ENCODE measurements at places on chromosomes 4 and X.

DNA sequence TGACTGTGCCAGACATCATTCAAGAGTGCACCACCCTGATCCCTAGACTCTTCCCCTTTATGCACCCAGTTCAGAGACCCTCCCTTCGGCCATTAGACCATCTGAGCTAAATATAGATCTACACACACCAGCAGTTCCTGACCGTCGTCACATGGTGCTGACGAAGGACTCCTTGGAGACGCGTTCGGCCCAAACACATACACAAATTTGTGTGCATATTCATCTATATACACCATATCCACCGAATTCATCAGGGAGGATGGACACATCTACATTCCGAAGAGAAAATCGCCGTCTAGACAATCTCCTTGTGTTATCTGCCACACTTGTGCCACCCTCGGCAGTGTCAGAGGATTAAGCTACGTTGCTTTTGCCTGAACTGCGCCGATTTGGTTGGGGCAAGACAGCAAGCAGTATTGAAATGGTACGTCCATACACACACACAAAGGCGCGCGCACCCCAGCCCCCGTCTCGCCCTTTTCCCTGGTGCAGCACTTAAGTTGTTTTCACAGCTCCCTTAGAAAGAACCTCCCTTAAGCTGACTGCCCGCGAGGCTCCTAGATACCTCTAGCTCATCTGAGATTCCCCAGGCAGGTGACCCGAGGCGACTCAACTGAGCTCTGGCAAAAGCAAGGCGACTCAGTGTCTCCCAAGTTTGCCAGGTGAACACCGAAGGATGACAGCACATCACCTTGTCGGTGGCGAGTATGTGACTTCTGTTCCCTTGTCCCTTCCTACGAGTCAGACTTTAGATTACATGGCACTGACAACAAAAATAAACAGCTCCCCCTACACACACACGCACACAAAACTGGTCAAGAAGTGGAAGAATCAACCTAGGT is 1.0 kb downstream of the RASGEF1B start:
- peak; percentile 57 for DNase-seq

DNA sequence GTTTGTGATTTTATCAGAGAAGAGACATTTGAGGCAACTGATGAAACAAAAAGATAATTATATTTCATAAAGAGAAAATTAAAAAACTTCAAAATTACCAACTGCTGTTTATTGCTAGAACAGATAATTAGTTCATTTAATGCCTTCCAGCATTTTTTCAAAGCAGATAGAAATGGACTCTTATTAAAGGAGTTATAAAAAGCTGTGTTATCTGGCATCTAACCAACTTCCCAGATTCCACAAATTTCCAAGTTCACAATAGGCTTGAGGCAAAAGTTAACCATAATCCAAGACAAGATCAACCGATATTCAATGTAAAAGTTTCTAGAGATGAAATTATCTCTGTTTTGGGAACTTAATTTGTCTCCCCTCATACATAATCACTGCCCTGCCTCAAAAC is 152.4 kb downstream of the TSPAN5 start:
- DNase-seq, result no peak

- no peak for DNase-seq
Measured at GRCh38 chr4:75634951-75635350, 4.6 kb upstream of the CDKL2 start.

DNA sequence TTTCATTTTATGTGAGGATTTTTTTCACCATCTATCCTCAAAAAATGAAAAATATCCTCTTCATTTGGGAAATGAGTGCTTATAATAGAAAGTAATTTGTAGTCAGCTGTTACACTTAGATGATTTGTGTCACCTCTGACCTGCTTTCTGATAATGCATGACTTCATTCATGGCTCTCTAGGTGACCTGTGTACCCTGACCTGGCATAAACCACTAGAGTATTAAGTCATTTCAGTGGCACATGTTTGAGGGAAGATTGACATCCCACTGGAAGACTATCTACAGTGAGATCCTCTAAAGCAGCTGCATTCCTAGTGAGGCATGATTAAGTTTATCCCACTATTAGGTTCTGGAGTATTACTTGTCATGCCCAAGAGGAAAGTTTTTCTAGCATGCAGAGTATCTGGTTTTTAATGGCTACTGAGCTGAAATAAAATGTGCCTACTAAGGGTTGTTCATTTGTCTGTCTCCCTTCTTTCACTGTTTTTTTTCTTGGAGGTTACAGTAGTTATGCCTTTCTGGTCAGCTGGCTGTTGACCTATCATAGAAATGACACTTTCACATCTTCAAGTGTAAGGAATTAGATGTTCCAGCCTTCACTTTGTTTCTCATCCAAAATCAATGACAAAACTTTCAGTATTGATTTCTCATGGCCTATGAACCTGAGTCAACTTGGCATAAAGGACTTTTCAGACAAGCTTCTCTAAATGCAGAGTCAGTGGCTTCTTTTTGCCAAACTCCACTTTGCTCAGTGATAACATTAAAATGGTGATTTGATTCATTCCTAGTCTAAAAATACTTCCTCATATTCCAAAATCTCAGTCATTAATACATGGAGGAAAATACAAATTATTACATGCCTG is 33.1 kb downstream of the TET2 start:
- DNase-seq, result no peak

DNA sequence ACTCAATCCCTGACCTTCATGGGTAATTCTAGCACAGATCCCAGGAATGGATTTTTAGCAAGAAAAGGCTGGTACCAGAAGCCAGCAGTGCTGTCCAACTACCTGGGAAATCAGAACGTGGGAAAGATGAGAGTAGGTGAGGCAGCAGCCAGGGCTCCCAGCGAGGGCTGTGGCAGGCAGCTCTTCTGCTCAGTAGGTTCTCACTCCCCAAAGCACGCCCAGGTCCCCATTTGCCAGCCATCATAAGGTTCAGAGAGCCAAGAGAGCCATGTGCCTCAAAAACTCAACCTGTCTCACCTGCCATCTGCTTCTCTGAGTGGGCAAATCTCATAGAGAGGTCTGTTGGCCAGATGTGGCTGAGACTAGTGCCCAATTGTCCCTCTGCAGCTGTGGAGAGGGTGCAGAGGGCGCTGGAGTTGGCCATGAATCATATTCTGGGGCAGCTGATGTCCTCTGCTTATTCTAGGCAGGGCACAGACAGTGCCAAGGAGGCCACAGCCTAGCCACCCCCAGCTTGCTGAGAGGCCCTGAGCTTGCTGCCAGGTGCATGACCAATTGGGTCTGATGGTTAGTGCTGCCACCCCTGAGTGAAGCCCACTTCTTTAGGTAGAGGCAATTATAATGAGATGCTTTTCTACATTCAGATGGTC is 81.7 kb upstream of the GATB start:
- DNase-seq, result no peak

DNA sequence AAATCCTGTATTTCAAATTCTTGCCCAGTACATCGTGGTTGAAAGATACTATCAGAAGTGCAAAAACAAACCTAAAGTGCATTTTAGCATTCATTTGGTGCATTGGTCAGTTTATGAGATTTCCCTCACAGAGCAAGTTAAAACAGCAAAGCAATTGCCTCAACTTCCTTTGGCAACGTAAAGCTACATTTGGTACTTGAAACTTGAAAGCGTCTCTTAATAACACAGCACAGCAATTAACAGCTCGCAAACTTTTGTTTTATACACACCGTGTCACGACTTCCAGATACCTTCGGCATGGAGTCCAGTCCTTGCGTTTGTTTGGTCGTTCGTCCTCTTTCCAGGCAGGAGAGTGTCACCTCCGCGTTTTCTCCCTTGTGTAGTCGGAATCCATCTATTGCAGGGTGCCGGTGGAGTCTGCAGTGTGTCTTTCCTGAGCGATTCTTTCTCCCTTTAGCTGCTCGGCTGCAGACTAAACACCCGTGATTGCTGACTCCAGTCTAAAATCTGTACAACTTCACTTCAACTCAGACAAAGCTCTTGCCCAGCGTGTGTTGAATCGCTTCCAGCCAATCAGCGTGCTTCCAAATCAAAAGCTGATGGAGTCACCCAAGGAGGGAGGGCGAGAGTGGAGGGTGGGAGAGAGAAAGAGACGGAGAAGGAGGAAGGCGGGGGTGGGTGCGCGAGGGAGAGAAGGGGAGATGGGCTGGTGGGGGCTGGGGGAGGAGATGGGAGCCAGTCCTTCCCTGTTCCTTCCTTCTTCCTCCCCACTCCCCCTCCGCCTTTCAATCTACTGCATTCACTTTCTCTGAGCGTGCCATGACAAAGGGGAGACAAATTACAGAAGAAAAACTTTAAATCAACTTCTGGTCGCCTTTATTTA is at the start of gene PCDH18:
Gene PCDH18 (minus strand): TSS at position 509 of the 883 bp plus-strand sequence. CDS start 406 bp downstream, at position 103.
- peak; percentile 23 for DNase-seq

- no peak for DNase-seq
Measured at GRCh38 chrX:78493180-78493579, 165.8 kb upstream of the CYSLTR1 start.

GRCh38 chr4:2288051-2288541 is 26.2 kb upstream of the MXD4 start:
- no peak for DNase-seq

- DNase-seq, result no peak
Measured at GRCh38 chrX:156000361-156000926, 2.9 kb downstream of the IL9R start.

DNA sequence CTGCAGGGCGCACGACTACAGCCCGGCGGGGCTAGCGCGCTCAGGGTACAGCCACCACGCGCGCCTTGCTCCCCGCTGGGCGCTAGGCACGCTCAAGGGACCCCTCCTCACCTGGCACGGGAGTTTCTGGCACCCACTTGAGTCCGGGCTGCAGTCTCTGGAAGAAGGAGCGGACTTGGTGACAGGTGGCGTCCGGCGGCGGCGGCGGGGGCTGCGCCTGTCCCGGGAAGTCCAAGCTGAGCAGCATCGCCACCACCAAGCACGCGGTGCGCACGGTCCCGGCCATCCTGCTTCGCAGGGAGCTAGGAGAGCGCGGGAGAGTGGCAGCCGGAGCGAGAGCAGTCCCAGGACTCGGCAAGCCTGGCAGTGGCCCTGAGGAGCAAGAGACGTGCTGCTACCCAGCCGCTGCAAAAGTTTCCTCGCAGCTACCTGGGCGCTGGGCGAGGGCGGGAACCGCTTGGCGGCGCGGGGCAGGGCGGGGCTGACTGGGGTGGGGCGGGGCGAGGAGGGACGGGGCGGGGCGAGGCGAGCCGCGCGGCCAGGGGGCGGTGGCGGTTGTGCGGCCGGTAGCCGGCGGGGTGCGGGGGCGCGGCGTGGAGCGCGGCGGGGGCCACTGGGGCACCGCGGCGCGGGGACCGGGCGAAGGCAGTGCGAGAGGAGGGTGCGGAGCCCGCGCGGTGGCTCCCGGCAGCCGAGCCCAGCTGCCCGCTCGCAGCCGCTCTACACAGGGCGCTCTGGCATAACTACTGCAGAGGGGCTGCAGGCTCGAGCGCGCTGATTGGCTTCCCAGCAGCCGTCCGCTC is at the start of gene GPC3:
Gene GPC3 (minus strand): TSS at position 431 of the 803 bp plus-strand sequence.
- peak; percentile 41 for DNase-seq
